CD4-positive, alpha-beta T cell (primary cell): ENCODE measurements at places on chromosomes 2 and 18. TPM values are rescaled to one million over a fixed set of nuclear protein-coding genes. Genes with fewer than 3 reads are reported as not detected.

Gene PLEK
- total RNA-seq = 6.3 TPM

Gene BOLL
- total RNA-seq = not detected

Gene PLGLB2
- 1.6 TPM for total RNA-seq

Gene TBR1
- not detected for total RNA-seq

DNA sequence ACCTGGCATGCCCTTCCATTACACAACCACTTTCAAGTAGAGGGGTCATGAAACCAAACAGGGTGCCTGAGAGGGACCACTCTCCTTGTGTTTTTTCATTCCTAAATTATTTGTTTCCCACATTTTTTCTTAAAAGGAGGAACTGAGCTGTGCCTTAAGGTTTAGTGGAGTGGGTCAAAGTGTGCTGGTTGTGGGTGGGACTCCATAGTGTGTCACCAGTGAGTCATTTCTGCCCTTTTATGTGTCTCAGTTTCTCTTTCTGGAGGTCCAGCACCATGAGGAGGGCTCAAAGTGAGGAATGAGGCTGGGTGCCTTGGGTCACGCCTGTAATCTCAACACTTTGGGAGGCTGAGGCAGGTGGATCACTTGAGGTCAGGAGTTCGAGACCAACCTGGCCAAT, 37.8 kb downstream of the COMMD1 start:
- no peak overlapping the region for H3K27ac ChIP-seq
- no peak for DNase-seq
- no peaks in the 10 kb centered on the region for H3K36me3 ChIP-seq
- H3K27me3 ChIP-seq = no peaks in the 10 kb centered on the region
- no peaks in the 10 kb centered on the region for H3K4me1 ChIP-seq
- no peak overlapping the region for H3K4me3 ChIP-seq

DNA sequence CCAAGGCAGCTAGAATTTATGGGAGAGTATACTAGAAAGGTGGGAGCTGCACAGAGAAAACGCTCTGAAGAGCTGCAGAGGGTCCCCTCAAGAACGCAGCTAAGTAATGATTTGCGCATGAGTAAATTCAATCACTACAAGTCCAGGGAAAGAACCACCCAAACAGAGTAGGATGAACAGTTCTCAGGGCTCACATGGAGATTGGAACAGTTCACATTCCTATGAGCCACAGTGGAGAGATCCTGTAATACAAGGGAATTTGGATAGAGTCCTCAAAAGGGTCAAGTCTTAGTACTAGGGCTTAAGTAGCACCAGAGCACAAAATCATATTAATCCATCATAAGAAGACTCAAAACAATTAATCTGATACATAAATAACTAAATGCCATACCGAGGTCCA, 12.7 kb downstream of the OLA1 start:
- H3K4me3 ChIP-seq = no peak overlapping the region
- no peak for DNase-seq
- no peaks in the 10 kb centered on the region for H3K27me3 ChIP-seq
- H3K4me1 ChIP-seq = peaks cover 3% of the 10 kb centered on the region
- H3K36me3 ChIP-seq = no peaks in the 10 kb centered on the region

GRCh38 chr2:181750305-181750704, 70.0 kb upstream of the NEUROD1 start:
- H3K4me3 ChIP-seq = no peak overlapping the region
- no peaks in the 10 kb centered on the region for H3K36me3 ChIP-seq
- H3K4me1 ChIP-seq = no peaks in the 10 kb centered on the region

DNA sequence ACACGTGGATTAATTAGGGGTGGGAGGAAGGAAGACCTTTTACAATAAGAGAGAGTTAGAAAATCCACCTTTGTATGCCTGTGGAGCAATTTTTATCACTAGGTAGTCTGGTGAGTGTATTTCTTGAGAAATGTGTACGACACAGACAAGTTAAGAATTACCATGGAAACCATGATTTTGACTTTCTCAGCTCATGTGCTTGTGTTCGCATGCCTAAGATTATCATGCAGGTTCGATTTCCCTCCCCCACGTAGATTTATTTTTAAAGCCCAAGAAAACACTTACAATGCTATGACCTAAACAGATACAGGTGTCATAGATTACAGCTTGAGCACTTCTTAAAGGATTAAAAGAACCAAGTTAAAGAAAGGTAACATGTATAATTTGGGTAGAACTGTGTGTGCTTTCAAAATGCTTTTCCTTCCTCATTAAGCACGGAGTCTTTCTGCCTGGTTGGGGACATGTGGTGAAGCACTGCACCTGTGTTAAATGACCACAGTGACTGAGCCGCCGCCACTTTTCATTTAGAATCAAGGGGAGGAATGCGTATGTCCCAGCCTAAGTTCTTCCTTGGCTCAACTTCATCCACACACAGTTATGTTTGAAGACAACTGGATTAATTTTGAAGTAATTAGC, 16.6 kb downstream of the SERTAD2 start:
- H3K36me3 ChIP-seq = peaks cover 36% of the 10 kb centered on the region
- H3K4me3 ChIP-seq = no peak overlapping the region
- DNase-seq = no peak

DNA sequence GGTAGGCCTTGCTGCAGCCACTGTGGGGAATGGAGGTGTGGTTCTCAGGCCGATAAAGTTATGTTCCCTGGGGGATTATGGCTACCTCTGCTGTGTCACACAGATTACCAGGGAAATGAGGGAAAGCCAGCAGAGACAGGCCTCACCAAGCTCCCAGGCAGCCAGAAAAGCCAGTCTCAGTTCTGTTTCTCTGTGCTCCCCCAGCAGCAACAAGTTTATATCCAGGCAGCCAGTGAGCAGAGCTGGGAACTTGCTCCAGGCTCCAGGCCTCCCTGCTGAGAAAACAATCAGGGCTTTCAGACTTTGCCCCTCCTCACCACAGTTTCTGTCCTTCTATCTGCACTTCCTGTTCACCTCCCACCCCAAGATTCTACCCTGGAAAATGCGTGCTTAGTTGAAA, 596.6 kb upstream of the GYPC start:
- no peak for DNase-seq
- H3K4me3 ChIP-seq = no peak overlapping the region
- H3K27ac ChIP-seq = no peak overlapping the region
- H3K36me3 ChIP-seq = no peaks in the 10 kb centered on the region

DNA sequence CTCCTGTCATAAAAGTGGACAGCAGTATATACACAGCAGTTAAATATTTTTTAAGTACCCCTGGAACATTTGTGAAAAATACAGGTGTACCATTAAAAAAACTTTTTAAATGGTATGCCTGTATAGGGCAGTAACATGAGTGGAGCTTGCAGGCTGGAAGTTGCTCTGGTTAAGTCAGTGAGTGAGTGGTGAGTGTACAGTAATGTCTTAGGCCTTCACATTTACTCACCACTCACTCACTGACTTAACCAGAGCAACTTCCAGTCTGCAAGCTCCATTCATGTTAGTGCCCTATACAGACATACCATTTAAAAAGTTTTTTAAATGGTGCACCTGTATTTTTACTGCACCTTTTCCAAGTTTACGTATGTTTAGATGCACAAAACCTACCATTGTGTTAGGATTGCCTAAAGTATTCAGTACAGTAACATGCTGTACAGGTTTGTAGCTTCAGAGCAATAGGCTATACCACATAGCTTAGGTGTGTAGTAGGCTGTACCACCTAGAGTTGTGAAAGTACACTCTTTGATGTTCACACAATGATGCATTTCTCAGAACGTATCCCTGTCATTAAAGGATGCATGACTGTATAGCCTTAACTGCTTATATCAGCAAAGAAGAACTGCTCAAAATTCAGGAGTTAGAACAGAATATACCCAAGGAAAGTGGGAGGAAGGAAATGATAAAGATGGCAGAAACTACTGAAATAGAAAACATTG, 112.6 kb downstream of the EHBP1 start:
- DNase-seq = no peak
- no peaks in the 10 kb centered on the region for H3K27me3 ChIP-seq
- no peak overlapping the region for H3K27ac ChIP-seq
- H3K4me1 ChIP-seq = no peaks in the 10 kb centered on the region

DNA sequence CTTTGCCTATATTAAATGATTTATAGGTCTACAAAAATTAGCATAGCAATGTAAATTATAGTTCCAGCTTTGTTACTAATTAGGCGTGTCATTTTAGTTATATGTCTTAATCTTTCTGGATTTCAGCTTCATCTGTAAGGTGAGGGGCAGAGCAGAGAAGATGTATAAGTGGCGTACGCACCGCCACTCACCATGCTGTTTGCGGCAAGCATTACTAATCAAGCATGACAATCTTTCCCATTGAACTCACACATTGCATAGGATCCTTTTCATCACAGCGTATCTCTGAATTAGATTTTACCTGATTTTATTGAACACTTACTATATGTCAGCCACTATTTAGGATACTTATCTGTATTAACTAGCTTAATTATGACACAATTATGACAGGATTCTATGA, 183.6 kb upstream of the DLGAP1 start:
- no peaks in the 10 kb centered on the region for H3K36me3 ChIP-seq
- no peak overlapping the region for H3K27ac ChIP-seq
- no peaks in the 10 kb centered on the region for H3K4me1 ChIP-seq

DNA sequence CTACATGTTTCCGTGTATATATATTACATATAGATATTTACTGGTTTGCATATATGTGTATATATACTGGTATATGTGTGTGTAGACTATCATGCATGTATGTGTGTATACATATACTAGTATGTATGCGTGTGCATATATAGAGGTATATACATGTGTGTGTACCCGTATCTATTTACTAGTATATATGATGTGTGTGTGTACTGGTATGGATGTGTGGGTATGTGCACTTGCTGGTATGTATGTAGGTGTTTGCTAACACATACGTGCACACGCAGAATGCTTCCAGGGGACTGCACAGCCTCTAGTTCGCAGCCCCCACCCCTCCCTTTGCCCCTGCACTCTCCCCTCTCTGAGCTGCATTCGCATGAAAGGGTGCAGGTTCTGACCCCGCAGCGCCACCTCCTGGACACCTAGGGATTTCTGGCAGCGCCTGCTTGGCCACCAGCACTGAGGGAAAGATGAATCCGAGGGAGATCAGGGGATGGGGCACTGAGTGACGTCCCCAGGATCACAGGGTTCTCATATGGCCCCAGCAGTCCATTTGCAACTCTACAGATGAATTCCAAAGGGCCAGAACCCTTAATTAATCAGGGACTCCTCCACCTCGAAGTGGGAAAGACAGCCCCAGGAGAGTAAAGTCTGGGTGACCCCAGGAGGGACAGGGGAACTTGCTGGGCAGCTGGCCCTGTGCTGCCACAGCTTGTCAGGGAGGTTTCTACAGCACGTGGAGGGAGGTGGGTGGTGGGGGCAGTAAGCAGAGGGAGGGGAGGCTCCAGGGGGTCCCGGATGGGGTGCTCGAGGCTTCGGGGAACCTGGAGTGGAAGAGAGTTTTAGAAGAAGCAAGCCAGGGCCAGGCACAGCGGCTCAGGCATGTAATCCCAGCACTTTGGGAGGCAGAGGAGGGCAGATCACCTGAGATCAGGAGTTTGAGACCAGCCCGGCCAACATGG, 66.8 kb upstream of the ASAP2 start:
- H3K4me1 ChIP-seq = peaks cover 7% of the 10 kb centered on the region
- H3K4me3 ChIP-seq = no peak overlapping the region
- H3K27me3 ChIP-seq = no peaks in the 10 kb centered on the region
- H3K27ac ChIP-seq = no peak overlapping the region

- DNase-seq = no peak
- no peak overlapping the region for H3K27ac ChIP-seq
- H3K4me3 ChIP-seq = no peak overlapping the region
- H3K4me1 ChIP-seq = no peaks in the 10 kb centered on the region
These were observed 790.5 kb downstream of the RNF144A start for GRCh38 chr2:7707723-7708122.

DNA sequence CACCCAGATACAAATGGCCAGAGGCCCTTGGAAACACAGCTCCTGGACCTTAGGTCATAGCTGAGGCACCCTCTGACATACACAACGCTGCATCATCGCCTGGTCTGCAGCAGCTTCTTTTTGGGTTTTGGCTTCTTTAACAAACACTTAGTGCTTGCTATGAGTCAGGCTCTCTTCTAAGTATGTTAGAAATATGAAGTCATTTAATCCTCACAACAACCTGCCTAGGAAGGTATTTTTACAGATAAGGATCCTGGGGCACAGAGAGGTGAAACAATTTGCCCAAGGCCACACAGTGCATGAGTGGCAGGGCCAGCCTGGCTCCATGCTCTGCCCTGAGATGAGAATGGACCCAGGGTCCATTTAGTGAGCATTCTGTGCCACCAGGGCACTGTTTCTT, 96.6 kb downstream of the TMEM17 start:
- no peaks in the 10 kb centered on the region for H3K27me3 ChIP-seq
- peaks cover 5% of the 10 kb centered on the region for H3K4me1 ChIP-seq
- H3K36me3 ChIP-seq = no peaks in the 10 kb centered on the region
- H3K4me3 ChIP-seq = no peak overlapping the region

- no peak for DNase-seq
- H3K27me3 ChIP-seq = no peaks in the 10 kb centered on the region
- H3K27ac ChIP-seq = no peak overlapping the region
- no peak overlapping the region for H3K4me3 ChIP-seq
- H3K36me3 ChIP-seq = no peaks in the 10 kb centered on the region
These were observed 80.4 kb upstream of the RND3 start for GRCh38 chr2:150567771-150568301.
